ENCODE measurements at places on chromosomes 1 and 21.

DNA sequence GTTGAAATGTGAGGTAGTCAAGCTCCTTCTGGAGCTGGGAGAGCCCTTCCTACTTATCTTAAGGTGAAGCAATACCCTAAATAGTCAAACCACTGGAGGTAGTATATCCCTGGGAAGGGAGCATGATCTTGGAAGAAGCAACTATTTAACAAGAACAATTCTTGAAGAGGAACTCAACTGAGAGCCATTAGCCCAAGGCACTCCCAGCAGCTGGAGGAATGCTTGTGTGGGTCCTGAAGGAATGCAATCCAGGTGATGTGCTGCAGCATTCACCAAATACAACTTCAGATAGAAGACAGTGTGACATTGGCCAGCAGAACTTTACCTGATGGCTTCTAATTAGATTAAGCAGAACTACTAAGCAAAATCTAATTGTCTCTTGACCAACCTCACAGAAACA lies 9.5 kb downstream of the FCER1A start:
- DNase-seq = no peak

DNA sequence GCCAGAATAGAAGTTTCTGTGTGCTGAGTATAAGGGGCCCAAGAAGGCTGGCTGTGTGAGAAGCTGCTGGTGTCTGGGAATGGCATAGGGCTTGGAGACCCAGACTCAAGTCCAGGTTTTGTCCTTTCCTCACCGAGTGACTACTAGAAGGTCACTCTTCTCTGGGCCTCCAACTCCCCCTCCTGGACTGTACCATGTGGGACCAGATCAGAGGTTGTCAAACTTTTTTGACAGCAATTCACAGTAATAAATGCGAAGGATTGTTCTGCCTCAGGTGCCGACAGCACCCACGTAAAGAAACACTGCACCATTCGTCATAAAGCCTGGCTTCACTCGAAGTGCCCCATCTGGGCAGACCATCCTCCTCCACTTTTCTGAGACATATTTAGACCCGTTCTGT lies 29.0 kb downstream of the PKP1 start:
- no peak for DNase-seq

GRCh38 chr21:33109574-33110339 lies 39.8 kb downstream of the OLIG1 start:
- DNase-seq = no peak

DNA sequence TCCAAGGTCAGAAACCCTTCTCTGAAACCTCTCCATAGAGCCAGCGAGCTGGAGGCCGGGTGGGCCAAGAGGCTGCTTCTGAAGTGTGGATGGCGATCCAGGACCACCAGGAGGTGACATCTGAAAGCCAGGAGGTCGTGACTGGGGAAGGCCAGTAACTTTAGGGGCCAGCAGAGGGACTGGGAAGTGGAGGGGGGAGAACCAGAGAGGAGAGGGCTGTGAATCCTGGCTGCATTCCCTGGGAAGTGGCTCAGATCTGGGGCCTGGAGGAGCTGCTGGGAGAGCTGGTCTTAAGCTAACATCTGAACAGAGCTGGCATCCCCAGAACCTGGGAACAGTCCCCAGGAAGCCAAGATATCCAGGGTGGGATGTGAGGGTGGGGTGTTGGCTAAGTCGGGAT lies 11.3 kb upstream of the EPHA8 start:
- DNase-seq = no peak

- no peak for DNase-seq
These were observed 953 bp downstream of the PTPRU start for GRCh38 chr1:29237129-29237821.

GRCh38 chr21:27505516-27505915 lies 538.6 kb upstream of the ADAMTS5 start:
- peak; percentile 95 for DNase-seq

GRCh38 chr1:165695031-165695430 lies 3.3 kb downstream of the ALDH9A1 start:
- DNase-seq = no peak

DNA sequence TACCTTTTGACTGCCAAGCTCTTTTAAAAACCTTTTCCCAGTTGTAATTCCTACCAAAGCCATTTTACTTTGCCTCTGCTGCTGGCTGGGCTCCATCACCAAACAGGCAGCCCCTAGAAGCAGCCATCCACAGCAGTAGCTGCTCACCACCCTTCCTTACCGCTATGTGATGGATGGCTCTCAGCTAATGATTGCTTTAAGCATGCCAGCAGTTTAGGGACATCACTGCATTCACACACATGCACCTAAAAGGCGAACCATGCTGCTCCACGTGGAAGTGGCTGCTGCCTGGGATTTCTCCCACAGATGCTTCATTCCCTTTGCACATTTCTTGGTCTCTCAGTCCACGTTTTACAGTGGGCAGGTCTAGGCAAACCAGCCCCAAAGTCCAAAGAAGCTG lies 46.3 kb upstream of the PDE9A start:
- no peak for DNase-seq

DNA sequence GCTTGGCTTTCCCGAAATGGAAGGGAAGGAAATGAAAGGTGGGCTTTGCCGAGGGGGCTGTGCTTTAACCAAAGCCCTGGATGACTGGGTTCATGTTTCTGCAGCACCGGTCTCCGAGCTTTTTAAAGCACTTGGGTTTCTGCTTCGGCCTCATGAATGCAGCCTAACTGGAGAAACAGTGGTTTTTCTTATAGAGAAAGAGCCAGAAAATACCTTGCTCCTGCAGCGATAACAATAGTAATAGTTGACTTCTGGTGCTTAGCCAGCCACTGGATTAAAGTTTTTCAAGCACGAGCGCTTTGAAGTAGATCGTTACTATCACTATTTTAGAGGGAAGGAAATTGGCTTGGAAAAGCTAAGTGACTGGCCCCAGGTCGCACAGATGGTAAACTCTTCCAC lies 500 bp upstream of the DOCK7 start:
- DNase-seq = no peak

DNA sequence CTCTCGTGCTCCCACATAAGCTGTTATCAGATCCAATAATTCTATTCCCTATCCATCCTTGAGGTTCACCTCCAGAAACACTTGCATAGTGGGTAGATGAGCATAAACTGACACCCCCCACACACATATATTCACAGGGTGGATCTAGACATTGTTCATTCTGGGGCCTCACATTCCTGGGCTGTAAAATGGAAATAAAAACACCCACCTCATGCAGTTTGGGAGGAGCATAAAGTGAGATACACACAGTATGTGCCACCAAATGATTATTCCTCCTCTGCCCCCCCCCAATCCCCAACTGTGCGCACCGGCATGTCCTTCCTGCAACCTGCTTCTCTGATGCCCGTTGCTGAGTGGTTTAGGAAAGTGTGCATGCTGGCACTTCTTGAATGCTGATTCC lies 17.9 kb downstream of the PRDM15 start:
- DNase-seq = no peak

- no peak for DNase-seq
These were observed 23.8 kb downstream of the CACNA1S start for GRCh38 chr1:201088395-201088794.

DNA sequence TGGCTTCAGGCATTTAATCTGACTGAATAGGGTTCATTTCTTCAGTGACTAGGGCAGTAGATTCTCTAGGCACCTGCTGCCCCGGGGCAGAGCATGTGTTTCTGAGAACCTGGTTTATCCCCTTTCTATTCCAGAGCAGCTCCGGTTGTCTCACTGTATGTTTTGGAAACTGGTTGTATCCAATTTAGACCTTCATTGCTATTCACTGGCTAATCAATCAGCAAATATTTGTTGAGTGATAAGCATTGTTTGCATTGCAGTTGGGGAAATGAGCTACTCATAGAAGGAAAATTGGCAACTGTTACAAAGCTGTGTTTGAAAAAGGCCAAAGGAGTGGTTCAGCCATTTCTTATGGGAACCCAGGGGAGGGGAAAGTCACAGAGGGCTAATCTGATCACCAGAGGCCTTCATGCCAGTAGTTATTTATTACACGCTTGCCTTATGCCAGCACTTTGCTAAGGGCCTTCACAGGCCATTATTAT lies 2.9 kb downstream of the QSOX1 start:
- DNase-seq = no peak

GRCh38 chr21:25385911-25386474 lies 221.3 kb downstream of the MRPL39 start:
- no peak for DNase-seq

- no peak for DNase-seq
These were observed 109.8 kb downstream of the USP25 start for GRCh38 chr21:15839601-15840000.

DNA sequence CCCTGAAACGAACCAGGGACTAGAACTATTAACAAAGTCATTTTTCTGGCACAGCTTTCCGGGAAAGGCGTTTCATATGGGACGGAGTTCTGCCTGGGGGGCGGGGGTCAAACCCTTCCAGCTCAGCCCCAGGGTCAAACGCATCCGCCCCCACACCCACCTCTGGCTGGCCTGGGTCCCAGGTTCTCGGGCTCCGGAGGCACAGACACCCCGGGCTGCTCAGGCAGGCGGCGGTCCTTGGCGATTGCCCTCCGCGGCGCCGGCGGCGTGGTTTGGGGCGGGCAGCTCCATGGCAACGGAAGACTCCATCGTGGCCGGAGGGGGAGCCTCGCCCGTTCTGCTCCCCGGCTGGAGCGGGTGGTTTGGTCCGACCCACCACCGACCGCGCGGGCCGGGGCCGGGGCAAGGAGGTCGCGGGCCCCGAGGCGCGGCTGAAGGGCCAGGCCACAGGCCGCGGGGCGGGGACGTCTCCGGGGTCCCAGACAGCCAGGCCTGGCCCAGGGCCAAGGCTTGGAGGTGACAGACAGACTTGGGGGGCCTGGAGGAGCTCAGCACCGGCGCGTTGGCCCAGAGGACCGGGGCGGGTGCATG lies at the start of gene CFAP74:
CFAP74 (minus strand) TSS at position 246 of the 591 bp plus-strand sequence. CDS start 12,830 bp downstream, outside the sequence.
- DNase-seq = no peak

GRCh38 chr1:212718499-212718898 lies 18.9 kb upstream of the BATF3 start:
- DNase-seq = no peak

GRCh38 chr1:89035080-89035479 lies 12.4 kb upstream of the GBP3 start:
- no peak for DNase-seq
